Stimulated activated CD4-positive, alpha-beta T cell treated with anti-CD3 and anti-CD28 coated beads, Interleukin-1b, Interleukin-23, amount 100 ng/mL, for 1 hour (primary cell): ENCODE measurements at places on chromosomes 2 and 18.

DNA sequence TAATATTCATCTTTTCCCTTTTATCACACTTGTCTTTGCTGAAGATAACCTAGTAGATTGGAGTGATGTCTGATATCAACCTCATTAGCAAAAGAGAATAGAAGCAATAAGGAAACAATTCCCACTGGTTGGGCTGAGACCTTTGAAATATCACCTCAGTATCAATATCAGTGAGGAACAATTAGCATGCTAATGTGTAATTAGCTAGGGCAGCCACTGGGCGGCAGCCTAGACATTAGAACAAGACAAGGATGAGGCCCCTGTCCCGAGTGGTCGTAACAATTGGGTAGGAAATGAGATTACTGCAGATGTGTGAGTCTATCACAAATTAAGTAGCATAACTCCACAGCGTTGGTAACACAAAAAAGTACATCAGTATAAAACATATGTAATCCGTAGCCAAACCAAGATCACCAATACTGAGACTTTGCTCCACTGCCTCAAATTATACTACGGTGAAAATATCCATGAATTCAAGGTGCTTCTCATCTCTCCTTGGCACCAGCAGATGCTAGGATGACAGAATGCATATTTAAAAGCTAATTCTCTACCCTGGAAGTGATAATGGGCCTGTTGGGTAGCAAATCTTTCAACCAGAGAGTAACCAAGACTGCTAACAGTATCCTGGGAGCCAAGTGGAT, 99.1 kb downstream of the ALPK2 start:
- DNase-seq = peak; percentile 35

DNA sequence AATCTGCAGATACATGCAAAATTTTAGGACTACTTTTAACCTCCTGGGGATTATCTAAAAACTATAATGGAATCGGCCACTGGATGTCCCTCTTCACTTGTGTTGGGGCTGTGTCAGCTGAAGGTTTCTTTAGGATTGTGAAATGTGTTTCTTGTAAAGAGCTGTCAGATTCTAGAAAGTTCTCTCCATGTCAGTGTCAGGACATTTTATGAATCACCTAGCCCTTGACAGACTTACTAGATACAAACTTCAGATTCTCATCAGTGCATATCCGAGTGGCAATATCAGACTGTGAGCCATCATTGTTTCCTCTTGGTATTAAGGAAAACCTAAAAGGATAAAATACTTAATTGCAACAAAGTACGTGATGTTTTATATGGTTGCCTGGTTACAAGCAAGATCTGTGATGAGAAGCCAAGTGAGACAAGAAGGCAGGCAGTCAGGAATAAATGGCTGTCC, 107.3 kb downstream of the CPS1 start:
- no peak for DNase-seq

DNA sequence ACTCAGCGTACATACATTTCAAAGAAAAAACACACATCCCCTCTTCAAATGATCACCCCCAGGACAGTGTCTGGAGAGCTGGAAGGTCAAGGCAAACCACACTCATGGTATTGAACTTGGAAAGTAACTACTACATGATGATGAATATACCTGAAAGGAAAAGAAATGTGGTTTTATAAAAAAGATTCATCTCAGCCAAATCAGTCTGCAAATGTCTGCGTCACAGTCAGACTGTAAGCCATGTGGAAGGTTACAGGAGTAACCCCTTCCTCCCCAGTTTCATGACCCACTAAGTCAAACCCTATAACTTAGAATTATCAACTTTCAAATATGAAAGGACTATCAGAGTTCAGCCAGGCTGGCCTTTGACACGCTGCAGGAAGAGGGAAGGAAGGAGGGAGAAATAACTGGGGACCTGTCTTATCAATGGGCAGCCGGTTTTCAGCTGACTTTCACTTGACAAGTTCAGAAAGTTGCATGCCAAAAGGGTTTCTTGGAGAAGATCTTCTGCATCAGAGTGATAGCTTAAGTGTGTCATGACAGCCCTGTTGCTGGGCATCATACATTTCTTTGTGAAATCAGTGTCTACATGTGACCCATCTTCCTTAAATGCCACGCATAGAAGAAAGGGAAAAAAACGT, 7.0 kb upstream of the BMP10 start:
- no peak for DNase-seq

- DNase-seq = no peak
Measured at GRCh38 chr2:18077231-18077630, 198.8 kb downstream of the KCNS3 start.

- no peak for DNase-seq
Measured at GRCh38 chr2:197028230-197028629, 101.7 kb upstream of the PGAP1 start.

- DNase-seq = no peak
Measured at GRCh38 chr2:27291865-27292264, 9.6 kb downstream of the TRIM54 start.

DNA sequence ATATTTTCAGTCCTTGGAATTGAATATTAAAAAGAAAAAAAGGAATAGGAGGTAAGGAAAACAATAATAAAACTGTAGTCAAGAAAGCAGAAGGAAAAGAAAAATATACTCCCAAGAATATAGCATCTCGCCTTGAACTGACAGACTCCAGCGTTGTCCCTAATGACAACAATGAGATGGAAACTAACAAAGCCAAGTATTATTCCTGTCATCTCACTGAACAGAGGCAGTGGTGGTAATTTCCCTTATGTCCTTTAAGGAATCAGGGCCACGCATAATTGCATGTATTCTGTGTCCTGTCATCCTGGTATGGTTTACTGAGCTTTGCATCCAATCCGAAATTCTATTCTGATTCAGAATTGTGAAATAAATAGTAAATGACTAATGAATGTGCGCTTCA, 158.9 kb downstream of the LRRTM4 start:
- no peak for DNase-seq

- DNase-seq = no peak
Measured at GRCh38 chr2:215755641-215756345, 257.6 kb downstream of the MREG start.

GRCh38 chr2:1795261-1796231, 51.2 kb upstream of the PXDN start:
- no peak for DNase-seq

- no peak for DNase-seq
Measured at GRCh38 chr18:27723168-27723567, 453.8 kb downstream of the CDH2 start.

- DNase-seq = no peak
Measured at GRCh38 chr2:239569401-239570090, 168.7 kb upstream of the HDAC4 start.
